Effector memory CD8-positive, alpha-beta T cell (primary cell): ENCODE measurements at places on chromosomes 12 and 14.

GRCh38 chr12:76919383-76920171 lies 40.8 kb upstream of the CSRP2 start:
- H3K36me3 ChIP-seq, result peaks cover 4% of the 10 kb centered on the region
- no peak overlapping the region for H3K27ac ChIP-seq
- no peaks in the 10 kb centered on the region for H3K4me1 ChIP-seq
- no peak for DNase-seq
- H3K27me3 ChIP-seq, result peaks cover 27% of the 10 kb centered on the region

DNA sequence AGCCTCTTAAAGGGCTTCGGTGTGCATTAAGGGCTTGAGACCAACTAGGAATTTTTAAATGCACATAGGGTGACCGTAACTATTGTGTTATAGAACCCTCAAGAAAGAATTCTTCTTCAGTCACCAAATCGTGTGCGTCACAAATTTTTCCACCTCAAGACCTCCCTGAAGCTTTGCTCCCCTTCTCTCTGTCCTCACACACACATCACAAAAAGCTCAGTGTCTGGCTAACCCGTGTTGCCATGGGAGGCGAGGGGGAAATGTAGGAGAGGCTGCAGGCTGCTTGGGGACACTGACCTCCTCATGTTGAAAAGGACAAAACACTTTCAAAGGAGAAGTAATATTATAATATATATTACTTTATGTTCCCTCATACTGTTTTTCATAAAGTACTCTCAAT lies 10.6 kb downstream of the SSPN start:
- no peak overlapping the region for H3K4me3 ChIP-seq
- peaks cover 26% of the 10 kb centered on the region for H3K27me3 ChIP-seq
- DNase-seq, result no peak
- H3K27ac ChIP-seq, result no peak overlapping the region
- no peaks in the 10 kb centered on the region for H3K36me3 ChIP-seq
- H3K4me1 ChIP-seq, result no peaks in the 10 kb centered on the region

DNA sequence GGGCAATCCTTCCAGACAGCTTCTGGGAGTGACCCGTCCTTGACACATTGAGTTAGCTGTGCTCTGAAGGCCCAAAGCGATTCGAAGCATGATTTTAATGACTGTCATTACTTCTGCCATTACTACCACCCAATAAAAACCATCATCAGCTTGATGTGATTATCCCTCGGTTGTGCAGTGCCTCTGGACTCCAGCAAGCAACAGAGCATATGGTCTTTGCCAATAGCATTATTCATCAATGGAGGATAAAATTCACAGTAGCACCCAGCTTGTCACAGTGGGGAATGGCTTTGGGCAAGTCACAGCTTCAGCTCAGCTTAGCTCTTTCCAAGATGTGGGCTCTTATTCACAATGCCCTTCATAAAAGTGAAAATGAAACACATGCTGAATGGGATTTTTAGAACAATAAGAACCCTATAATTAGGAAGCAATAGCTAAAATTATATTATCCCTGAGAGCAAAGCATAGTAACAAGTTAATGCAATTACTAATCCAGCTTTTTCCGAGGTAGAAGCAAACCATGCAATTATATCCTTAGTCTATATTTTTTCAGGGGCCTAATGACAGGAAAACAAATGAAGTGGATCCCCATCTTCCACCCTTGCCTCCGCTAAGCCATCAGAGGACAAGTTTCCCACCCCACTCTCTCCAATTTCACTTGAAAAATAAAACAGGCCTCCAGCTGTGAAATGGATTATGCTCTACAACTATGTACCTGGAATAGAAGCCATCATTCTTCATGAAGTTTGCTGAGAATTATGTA lies 163.0 kb upstream of the EEA1 start:
- no peak for DNase-seq
- H3K4me3 ChIP-seq, result no peak overlapping the region
- H3K27me3 ChIP-seq, result no peaks in the 10 kb centered on the region
- H3K4me1 ChIP-seq, result no peaks in the 10 kb centered on the region
- no peaks in the 10 kb centered on the region for H3K36me3 ChIP-seq

DNA sequence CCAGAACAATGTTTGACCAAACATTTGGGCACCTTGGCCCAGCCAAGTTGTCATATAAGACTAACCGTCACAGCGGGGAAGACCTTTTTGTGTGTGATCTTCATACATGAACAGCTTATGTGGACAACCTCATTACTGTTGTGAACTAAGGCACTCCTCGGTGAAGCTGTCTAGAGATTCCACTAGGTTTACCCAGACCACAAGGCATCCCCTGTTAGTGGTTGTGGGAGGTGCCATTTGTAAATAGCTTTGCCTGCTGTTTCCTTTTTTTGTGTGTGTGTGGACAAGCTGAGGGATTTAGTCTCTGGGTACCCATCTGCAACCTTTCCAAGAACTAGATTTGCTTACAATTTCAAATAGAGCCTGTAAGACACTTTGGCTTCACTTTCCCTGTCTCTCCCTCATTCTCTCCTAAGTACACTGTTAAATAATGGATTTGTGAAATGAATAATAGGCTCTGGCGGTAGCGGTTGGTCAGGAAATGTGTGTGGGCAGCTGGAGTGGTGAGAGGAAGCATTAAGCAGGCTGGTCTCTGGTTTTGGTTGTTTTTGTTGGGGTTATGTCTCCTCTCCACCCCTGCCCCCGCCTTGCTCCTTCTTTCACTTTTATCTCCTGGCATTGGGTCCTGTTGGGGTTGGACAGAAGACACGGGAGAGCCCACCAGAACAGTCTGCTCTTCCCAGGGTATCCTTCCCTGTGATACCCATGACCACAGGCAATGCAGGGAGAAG lies 727.6 kb downstream of the VRK1 start:
- no peaks in the 10 kb centered on the region for H3K36me3 ChIP-seq
- DNase-seq, result no peak
- no peaks in the 10 kb centered on the region for H3K27me3 ChIP-seq
- H3K27ac ChIP-seq, result peak overlapping the region; percentile 87

DNA sequence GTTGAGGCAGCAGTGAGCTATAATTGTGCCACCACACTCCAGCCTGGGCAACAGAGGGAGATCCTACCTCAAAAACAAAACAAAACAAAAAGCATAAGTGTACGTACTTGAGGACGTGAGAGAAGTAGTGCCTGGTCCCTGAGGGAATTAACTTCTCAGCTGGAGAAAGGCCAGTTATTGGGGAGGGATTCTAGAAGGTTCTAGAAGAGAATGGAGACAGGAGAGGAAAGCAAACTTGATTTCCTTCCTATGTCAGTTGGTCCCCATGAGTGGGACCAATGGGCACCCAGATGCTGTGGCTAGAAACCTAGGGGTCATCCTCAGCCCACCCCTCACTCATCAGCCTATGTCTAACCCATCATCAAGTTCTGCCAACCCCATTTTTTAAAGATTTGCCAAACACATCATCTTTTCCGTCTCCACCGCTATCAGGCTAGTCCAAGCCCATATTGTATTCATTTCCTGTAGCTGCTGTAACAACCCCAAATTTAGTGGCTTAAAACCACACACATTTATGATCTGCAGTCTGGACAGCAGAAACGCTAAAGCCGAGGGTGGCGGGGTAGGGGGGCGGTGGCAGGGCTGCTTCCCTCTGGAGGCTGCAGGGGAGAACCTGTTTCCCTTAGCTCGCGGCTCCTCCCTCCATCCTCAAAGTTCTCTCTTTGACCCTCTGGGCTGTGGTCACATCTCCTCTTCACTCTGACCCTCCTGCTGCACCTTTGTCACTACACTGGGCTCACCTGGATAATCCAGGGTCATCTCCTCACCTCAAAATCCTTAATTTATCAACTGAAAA lies 7.2 kb upstream of the RBM19 start:
- H3K27me3 ChIP-seq, result peaks cover 57% of the 10 kb centered on the region
- H3K36me3 ChIP-seq, result no peaks in the 10 kb centered on the region
- no peak overlapping the region for H3K27ac ChIP-seq

DNA sequence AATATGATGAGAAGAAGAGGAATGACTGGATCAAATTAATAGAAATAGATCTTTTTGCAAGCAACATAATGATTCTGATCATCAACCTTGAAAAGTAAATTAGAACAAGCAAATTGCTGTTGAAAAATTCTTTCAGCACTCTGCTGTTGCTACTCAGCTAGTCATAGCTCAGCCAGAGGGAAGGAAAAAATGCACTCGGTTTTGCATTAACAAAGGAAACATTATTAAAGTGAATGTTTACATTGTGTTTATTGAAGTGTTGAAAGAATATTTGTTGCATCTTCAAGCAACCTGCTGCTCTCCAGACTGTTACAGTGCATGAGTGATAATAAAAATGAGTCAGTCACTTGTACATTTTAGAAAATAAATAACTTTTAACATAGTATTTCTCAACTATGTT lies 26.5 kb downstream of the AP5M1 start:
- DNase-seq, result no peak
- H3K27ac ChIP-seq, result no peak overlapping the region
- no peaks in the 10 kb centered on the region for H3K4me1 ChIP-seq

- no peak overlapping the region for H3K4me3 ChIP-seq
- peaks cover 5% of the 10 kb centered on the region for H3K36me3 ChIP-seq
- H3K27ac ChIP-seq, result no peak overlapping the region
- H3K4me1 ChIP-seq, result no peaks in the 10 kb centered on the region
Observed at GRCh38 chr12:79250186-79250585, 385.6 kb downstream of the SYT1 start.

GRCh38 chr12:67523538-67523937 lies 125.0 kb upstream of the DYRK2 start:
- peaks cover 9% of the 10 kb centered on the region for H3K4me1 ChIP-seq
- no peaks in the 10 kb centered on the region for H3K27me3 ChIP-seq
- H3K4me3 ChIP-seq, result no peak overlapping the region
- no peak for DNase-seq

- H3K4me3 ChIP-seq, result peak overlapping the region; percentile 65
- peaks cover 15% of the 10 kb centered on the region for H3K4me1 ChIP-seq
- no peak for DNase-seq
- H3K27me3 ChIP-seq, result peaks cover 6% of the 10 kb centered on the region
- H3K27ac ChIP-seq, result no peak overlapping the region
- H3K36me3 ChIP-seq, result peaks cover 14% of the 10 kb centered on the region
Observed at GRCh38 chr12:122029620-122030423, 8.1 kb downstream of the BCL7A start.

GRCh38 chr12:22380031-22380430 lies 45.5 kb upstream of the ST8SIA1 start:
- no peak for DNase-seq
- H3K27me3 ChIP-seq, result no peaks in the 10 kb centered on the region
- no peaks in the 10 kb centered on the region for H3K4me1 ChIP-seq

DNA sequence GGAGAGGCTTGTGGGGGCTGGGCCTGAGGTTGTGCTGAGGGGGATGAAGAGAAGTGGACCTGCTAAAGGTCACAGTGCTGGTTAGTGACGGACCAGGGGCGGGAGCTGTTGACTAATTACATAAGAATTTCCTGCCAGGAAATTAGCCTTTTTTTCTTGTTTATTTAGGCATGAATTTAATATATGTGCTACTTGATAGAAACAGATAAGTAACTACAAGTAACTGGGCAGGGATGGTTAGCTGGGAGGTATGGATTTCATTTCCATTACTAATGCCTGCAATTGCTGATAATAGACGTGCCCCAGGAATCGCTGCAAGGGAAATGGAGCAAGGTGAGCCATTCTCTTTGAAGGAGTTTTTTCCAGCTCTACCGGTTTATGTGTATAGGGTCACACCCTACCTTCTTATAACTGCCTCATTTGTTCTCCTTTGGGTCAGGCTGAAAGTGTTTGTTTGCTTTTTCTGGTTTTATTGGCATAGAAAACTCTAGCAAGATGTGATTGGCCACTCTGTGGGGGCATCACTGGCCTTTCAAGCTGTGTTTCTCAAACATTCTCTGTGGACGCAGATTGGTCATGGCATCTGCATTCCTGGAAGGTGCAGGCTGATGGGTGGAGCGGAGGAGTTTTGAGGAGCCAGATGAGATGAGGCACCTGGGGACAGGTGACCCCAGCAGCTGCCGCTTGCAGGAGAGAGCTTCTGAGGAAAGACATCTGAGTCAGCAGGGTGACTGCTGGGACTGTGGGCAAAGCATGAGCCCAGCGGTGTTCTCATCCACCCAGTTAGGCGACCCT lies 19.0 kb upstream of the GPRC5A start:
- no peaks in the 10 kb centered on the region for H3K4me1 ChIP-seq
- no peak overlapping the region for H3K4me3 ChIP-seq

DNA sequence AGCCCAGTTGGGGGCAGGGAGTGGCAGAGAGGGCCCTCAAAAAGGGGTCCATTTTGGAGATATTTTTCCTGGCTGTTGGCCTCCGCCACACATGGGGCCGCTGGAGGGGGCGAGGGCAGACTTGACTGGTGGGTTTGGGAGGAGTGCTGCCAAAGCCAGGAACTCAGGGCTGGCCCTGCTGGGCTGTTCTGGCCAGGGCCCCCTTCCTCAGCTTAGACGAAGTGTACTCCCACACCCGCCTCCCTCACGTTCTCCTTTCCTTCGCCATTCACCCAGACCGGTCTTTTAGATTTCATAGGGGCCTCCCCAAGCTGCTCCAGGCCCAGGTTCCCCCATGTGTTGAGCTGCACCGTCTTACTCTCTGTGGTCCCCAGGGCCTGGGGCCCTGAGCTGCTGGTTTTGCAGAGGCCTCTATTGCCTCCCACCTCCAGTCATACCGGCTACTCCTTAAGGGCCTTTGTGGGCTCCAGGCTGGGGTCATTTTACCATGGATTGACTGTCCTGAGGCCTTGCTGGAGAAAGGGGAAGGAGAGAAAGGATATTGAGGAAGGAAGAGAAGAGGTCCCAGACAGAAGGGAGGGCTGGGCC lies 1.3 kb downstream of the KRT7 start:
- H3K4me3 ChIP-seq, result no peak overlapping the region
- H3K27me3 ChIP-seq, result peaks cover 53% of the 10 kb centered on the region
- no peaks in the 10 kb centered on the region for H3K36me3 ChIP-seq
- H3K27ac ChIP-seq, result no peak overlapping the region
- DNase-seq, result no peak
- H3K4me1 ChIP-seq, result peaks cover 3% of the 10 kb centered on the region

- H3K36me3 ChIP-seq, result peaks cover 18% of the 10 kb centered on the region
- H3K4me1 ChIP-seq, result peaks cover 21% of the 10 kb centered on the region
- H3K27ac ChIP-seq, result peak overlapping the region; percentile 98
- DNase-seq, result no peak
Observed at GRCh38 chr14:50311337-50311971, 575 bp downstream of the L2HGDH start.

DNA sequence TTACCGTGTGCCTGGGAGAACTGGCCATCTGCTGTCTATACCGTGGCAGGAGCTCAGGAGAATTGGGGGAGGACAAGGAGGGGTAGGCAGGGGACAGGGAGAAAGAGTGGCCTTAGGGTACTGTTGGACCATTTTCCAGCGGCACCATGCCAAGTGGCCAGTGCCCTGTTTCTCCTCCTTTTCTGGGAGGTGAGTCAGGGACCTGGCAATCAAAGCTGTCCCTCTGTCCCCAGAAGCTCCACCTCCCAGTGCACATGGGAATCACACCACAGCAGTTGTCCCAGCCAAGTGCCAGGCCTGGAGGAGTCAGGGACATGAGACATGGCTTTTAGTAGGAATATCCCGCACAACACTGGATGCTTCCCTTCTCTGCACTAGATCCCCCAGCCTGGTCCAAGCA lies 118.0 kb downstream of the GCH1 start:
- peaks cover 4% of the 10 kb centered on the region for H3K36me3 ChIP-seq
- DNase-seq, result no peak
- H3K27me3 ChIP-seq, result no peaks in the 10 kb centered on the region
- no peaks in the 10 kb centered on the region for H3K4me1 ChIP-seq
- H3K27ac ChIP-seq, result no peak overlapping the region

- H3K4me1 ChIP-seq, result peaks cover 13% of the 10 kb centered on the region
- H3K27me3 ChIP-seq, result peaks cover 14% of the 10 kb centered on the region
- DNase-seq, result no peak
- H3K27ac ChIP-seq, result peak overlapping the region; percentile 96
- peak overlapping the region; percentile 84 for H3K4me3 ChIP-seq
Observed at GRCh38 chr14:75334549-75335051, 56.0 kb downstream of the FOS start.
